NCI-H1417 treated with DMSO at 0.1 percent for 48 hours (cell line): ENCODE measurements at places on chromosomes 16 and 17.

DNA sequence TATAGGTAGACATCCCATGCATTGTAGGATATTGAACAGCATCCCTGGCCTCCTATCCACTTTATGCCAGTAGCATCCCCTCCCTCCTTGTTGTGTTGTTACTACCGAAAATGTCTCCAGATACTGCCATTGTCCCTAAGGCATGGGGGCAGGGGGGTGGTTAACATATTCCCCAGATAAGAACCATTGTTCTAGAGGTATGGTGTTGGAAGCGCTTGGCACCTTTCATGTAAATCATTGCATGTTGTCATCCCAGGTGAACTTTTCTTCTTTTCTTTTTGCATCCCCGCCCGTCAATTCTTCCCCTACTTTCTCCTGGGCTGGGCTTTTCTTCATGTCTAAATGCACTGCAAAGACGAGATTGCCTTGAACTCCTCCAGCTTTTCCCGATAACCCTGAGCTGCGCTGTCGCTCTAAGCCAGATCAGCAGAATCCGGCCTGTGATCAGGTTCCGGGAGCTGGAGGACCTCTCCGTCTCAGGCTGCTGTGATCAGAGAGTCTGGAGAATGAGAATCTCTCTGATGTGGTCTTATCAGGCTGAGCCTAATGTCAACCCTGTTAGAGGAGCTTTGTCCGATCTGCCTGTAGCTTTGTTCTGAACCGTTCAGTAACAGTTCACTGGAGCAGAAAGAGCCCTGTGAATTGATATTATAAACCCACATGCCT, 76.2 kb downstream of the RBFOX1 start:
- no peak for DNase-seq

DNA sequence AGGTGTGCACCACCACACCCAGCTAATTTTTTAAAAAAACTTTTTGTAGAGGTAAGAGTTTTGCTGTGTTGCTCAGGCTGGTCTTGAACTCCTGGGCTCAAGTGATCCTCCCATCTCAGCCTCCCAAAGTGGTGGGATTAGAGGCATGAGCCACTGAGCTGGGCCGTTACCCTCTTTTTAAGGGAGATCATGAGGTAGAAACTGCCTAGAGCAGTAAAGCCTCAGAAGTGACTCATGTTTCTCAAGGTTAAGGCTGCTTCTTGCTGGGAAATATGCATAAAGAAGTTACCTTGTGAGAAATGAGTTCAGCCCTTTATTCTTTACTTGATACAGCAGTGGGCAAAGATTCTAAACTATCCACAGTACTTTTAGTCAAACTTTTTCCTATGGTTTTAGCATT, 38.2 kb downstream of the GRB2 start:
- no peak for DNase-seq

DNA sequence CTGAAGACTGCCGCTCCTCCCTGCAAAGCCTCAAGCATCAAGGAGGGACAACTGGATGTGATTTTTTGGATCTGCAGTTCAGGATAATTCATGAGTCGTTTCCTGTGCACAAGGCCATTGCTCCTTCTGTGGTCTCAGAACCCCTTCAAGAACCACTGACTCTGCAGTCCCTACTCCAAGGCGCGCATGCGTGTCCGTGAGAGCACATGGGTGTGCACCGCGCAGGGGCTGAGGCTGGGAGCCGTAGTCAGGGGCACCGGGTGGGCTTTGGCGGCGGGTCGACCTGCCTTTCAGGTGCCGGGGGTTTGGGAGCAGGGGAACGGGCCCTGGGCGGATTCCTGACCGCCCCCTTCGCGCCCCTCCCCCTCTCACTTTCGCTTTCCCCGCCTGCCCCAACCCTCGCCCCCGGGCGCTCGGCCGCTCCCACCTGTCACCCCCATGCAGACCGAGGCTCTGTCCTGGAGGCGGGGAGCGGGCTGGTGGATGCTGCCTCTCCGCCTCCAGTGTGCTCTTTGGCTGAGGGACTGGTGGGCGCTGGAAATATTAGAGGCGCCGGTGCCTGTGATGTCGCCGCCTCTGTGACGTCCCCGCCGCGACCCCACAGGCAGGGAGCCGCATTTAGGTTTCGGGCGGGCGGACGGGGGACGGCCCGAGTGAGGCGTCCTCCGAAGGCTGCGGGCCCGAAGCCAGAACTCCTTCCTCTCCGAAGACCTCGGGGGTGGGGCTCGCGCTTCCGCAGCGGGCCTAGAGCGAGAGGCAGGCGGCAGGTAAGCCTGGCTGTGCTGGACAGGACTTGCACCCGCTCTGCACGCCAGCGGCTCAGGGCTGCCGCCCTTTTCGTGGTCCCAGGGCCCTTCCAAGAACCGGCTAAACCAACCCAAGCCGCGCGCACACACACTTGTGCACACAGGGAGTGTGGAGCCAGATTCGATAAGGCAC, at the start of gene SPATA32:
TSS of gene SPATA32 (minus strand) at position 518 of the 939 bp plus-strand sequence. CDS start at position 440, 78 bp downstream.
- no peak for DNase-seq

DNA sequence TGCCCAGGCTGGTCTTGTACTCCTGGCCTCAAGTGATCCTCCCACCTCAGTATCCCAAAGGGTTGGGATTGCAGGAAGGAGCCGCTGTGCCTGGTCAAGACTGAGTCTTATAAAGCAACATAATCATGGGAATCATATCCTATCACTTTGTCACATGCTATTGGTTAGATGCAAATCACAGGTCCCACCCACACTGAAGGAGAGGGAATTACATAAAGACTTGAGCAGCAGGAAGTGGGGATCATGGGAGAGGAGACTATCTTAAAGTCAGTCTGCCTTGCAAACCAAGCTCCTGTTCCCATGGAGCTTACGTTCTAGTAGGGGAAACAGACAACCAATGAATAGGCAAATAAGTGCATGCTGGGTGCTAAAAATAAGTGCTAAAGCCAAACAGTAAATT, 28.3 kb upstream of the TENT4B start:
- DNase-seq = no peak
